ENCODE measurements at places on chromosomes 4 and X.

DNA sequence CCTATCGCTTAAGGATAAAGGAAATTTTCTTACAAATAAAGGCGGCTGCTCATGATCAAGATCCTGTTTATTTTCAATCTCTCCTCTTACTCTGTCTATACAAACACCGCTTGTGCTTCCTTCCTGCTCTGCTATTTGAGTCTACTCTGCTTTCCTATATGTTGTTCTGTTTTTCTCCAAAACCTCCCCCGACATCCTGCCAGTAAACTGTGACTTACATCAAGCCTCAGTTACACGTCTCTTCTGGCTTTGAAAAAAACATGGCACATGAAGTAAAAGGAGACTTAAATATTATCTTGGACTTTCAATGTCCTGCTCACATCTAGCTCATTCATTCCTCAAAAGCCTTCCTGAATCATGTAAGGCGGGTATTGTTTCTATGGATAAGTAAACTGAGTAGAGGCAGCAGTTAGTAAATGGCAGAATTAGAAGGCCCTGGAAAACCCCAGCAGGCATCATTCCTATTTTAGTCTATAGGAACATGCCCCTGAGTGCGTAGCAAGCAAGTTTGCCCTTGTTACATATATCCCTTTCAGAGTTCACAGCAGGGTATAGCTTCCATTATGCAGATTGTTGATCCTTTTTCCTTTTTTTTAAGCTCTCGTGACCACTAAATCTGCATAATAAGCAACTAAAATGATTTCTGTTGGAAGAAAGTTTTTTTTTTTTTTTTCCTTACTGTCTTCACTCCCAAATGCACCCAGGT lies 280.1 kb downstream of the RAPGEF2 start:
- DNase-seq: no peak

- DNase-seq: no peak
Observed at GRCh38 chr4:55633903-55634302, 2.2 kb downstream of the NMU start.

DNA sequence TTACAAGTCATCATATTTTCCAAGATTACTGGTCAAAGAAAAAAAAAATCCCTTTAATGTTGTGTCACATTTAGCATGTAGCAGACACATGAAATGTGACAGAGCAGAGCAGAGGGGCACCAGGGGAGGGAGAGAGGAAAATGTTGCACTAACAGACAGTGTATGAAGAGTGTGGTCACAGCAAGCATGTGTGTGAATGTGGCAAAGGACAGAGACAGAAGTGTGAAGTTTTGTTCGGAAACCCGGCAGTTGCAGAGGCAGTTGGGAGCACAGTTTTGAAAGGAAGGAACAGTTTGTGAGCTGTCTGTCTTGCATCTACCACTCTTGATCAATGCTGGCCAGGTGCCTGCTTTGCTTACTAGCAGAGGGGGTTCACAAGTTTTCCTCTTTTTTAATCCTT lies 83.9 kb upstream of the MAP3K15 start:
- DNase-seq: no peak

GRCh38 chrX:49191574-49192011 lies 5.4 kb upstream of the PRICKLE3 start:
- DNase-seq: peak; percentile 26

DNA sequence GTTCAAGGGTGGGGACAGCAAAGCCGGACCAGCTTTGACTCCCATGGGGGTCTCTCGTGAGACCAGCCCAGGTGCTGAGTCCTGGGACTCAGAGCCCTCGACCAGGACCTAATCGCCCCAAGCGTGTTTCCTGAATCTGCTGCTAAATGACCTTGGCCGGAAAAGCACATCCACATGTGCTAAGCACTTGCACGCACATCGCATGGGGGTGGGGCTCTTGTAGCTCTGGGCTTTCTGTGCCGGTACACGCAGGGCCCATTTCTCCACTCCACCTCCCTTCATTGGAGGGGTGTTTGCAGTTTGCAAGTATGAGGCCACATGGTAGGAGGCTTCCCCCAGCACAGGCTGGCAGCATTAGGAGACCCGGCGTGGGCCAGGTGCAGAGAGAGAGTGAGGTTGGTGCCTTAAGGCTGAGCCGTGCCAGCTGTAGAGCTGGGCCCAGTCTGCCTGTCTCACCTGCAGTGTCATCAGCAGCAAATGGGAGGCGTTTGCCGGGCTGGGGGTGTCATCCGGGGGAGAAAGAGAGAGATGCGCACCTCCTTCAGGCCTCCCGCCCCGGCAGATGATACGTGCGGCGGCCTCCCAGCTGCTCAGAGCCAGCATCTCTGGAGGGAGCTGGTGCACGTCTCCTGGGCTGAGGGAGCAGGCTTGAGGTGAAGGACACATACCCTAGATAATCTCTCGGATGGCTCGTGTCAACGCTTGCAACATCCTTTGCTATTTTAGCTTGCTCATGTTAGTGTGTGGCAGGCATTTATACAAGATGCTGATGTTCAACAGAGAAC lies 45.2 kb upstream of the CLCN4 start:
- DNase-seq: no peak

- no peak for DNase-seq
Observed at GRCh38 chr4:169005453-169006099, 4.5 kb downstream of the CBR4 start.

All from SHP77 (cell line).